Activated T-helper 1 cell treated with anti-CD3 and anti-CD28 coated beads, Interleukin-12 subunit alpha, Interleukin-12 subunit beta, Interleukin-2, Interleukin-4 antibody, amounts not matched to agents 30 ng/mL and 10 ng/mL and 1 ng/mL, durations not matched to agents 14 hours and 24 hours and 36 hours (primary cell): ENCODE measurements at places on chromosomes 1 and 21. TPM values are rescaled to one million over a fixed set of nuclear protein-coding genes. Genes with fewer than 3 reads are reported as not detected.

The UQCRHL gene
- total RNA-seq, result 1.3 and 1.5 TPM in 2 replicates

The HSF2BP gene
- total RNA-seq, result 1.2 TPM in 2 replicates

The ZBTB40 gene
- total RNA-seq, result 19.5 and 20.0 TPM in 2 replicates

- H3K27me3 ChIP-seq, result no peaks in the 10 kb centered on the region
- peaks cover 53% of the 10 kb centered on the region for H3K36me3 ChIP-seq
- peaks cover 44% of the 10 kb centered on the region for H3K4me1 ChIP-seq
- no peak for DNase-seq
Measured at GRCh38 chr1:113792471-113792870, 19.8 kb downstream of the RSBN1 start.

GRCh38 chr1:64062941-64063581, 140.4 kb upstream of the UBE2U start:
- no peak overlapping the region for H3K27ac ChIP-seq
- no peaks in the 10 kb centered on the region for H3K27me3 ChIP-seq
- no peak overlapping the region for H3K4me3 ChIP-seq
- no peak for DNase-seq
- H3K36me3 ChIP-seq, result no peaks in the 10 kb centered on the region

DNA sequence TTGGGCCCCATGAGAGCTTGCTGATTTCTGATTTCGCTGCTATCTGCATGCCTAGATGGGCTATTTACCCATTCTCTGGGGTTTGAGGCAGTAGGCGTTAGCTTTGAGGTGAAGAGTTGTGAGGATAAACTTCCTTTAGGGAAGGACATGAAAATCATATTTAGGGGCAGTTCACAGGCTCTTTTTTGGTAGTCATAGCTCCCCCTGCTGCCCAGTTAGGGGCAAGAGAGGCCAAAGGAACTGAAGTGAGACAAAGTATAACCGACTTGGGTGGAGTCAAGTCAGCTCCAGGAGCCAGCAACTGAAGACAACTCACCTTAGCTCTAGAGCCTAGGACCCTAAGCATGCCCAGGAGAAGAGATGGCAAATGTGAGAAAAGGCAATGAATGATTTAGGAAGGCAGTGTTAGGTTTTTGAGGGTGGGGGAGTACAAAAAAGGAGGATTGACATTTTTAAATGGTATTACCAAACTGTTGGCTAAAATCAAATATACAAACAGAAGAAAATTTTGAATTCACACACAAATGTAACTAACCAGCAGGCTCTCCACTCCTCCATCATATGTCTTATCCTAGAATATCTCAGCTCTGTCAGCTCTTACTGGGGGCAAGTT, 625.2 kb downstream of the LMO4 start:
- peak; percentile 39 for DNase-seq
- no peaks in the 10 kb centered on the region for H3K36me3 ChIP-seq
- H3K4me3 ChIP-seq, result no peak overlapping the region
- no peaks in the 10 kb centered on the region for H3K4me1 ChIP-seq

DNA sequence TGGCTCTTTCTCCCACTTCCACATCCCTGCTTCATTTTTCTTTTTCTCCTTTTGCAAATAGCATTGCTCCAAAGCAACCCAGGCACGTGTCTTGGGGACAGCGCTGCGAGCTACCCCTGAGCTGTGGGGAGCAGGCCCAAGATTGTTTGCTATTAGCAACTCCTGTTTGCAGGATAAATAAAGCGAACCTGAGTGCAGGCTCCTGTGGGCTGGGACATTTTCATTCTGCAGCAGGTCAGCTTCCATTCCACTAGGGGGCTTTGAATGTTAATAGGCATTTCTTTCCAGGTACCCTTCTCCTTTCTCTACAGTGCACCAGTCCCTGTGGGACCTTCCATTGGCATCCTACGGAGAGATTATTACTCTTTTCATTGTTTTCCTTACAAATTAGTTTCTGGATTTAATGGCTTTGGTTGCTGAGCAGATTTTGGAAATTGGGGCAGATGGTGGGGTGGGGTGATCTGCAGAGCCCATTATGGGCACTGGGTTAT, 54.0 kb downstream of the OLFML3 start:
- H3K4me1 ChIP-seq, result no peaks in the 10 kb centered on the region
- H3K4me3 ChIP-seq, result no peak overlapping the region
- no peak overlapping the region for H3K27ac ChIP-seq
- H3K36me3 ChIP-seq, result no peaks in the 10 kb centered on the region
- no peaks in the 10 kb centered on the region for H3K27me3 ChIP-seq
- no peak for DNase-seq

- DNase-seq, result no peak
- peaks cover 45% of the 10 kb centered on the region for H3K36me3 ChIP-seq
- no peak overlapping the region for H3K27ac ChIP-seq
- no peak overlapping the region for H3K4me3 ChIP-seq
Measured at GRCh38 chr1:91745640-91746373, 140.1 kb downstream of the TGFBR3 start.

DNA sequence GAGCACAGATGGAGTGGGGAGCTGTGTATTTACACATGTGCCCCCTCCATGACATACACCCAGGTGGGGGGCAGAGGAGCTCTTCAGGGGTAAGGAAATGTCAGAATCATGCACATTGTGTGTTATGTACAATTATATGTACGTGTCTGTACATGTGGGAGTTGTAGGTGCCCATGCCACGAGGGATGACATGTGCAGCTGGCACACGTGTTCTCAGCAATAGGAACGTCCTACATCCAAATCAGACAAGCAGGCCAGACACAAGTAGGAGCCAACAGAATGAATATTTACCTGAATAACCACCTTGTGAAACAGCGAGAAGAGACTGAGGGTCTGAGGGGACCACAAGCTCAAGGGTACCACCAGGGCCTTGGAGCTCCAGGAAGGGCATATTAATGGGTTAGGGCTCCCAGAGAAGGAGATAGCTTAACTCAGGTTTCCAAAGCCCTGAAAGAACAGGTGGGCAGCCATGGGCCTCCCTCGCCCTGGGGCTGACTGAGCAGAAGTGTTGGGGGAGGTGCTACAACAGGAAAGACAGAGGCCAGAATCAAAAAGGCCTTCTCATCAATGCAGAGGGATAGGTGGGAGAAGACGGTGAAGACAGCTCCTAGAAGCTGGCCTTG, 3.2 kb downstream of the COL16A1 start:
- no peak overlapping the region for H3K4me3 ChIP-seq

DNA sequence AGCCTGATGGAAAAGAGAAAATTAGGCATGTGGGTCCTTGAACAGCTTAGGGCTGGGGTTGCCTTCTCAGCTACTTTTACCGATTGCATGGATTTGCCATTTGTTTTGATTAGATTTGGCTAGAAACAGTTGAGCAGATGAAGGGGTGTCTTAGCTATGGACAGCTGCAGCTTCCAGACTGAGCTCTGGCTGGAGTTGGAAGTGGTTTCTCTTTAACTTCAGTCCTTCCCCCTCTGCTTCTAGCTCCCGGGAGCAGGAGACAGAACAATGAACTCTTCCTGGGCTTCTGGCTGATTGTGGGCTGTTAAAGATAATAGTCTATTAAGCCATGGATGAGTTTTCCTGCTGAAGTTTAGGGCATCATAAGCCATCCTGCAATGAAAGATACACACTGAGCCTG, 50.7 kb downstream of the UBE2T start:
- H3K27ac ChIP-seq, result no peak overlapping the region
- H3K4me3 ChIP-seq, result no peak overlapping the region
- peaks cover 14% of the 10 kb centered on the region for H3K27me3 ChIP-seq

DNA sequence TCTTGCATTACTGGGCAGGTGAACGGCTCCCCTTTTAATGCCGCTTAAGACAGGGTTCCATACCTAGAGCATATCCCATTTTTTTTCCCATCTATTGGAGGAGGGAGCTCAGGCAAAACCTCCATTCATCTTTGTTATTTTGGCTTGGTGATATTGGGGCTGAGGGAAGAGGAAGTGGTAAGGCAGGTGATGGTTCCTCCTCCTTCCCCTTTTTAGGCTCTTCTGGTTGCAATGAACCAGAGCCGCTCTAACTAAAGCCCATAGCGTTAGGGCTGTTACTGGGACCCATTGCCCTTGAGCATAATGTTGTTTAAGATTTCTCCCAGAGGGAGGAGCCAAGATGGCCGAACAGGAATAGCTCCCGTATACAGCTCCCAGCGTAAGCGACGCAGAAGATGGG, 21.1 kb downstream of the PYHIN1 start:
- no peaks in the 10 kb centered on the region for H3K4me1 ChIP-seq
- H3K4me3 ChIP-seq, result no peak overlapping the region
- H3K36me3 ChIP-seq, result peaks cover 39% of the 10 kb centered on the region
- no peak overlapping the region for H3K27ac ChIP-seq
- no peak for DNase-seq
- H3K27me3 ChIP-seq, result no peaks in the 10 kb centered on the region

DNA sequence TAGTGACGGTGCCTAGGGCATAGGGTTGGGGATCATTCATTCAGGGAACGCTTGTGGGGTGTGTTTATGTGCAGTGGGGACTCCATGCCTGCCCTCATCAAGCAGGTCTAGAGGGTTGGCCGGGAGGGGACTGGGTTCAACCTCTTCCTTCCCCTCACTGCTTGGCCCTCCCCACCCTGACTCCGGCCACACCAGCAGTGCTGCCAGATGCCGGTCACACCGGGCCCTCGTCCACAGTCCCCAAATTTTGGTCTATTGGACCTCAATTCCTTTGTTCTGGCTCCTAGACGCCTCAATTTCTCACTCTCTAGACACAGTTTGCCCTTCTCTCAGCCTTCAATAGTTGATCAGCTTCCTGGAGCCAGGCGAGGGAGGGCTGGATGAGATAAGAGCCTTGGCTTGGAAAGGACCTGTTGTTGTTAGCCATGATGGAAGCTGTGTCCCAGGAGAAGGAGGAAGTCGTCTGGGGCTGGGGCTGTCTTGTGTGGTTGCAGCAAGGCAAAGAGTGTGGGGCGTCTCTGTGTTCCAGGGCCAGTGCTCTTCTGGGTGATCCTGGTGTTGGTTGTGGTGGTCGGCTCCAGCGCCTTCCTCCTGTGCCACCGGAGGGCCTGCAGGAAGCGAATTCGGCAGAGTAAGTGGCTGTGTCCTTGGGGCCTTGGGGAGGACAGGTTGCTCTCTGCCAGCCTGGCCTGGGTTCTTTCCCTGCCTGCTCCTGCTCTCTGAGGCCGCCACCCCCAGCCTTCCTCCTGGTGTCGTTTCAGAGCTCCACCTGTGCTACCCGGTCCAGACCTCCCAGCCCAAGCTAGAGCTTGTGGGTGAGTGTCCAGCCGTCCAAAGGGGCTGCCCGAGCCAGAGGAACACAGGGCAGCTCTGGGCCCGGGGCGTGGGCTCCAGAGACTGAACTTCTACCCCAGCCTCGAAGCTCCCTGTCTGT, 41.1 kb upstream of the TNFRSF1B start:
- no peak overlapping the region for H3K4me3 ChIP-seq
- DNase-seq, result no peak
- peaks cover 41% of the 10 kb centered on the region for H3K4me1 ChIP-seq
- peaks cover 10% of the 10 kb centered on the region for H3K36me3 ChIP-seq
- H3K27ac ChIP-seq, result peak overlapping the region; percentile 84

GRCh38 chr1:18962855-18963737, 6.6 kb upstream of the IFFO2 start:
- no peak overlapping the region for H3K4me3 ChIP-seq
- H3K27me3 ChIP-seq, result peaks cover 35% of the 10 kb centered on the region

- no peak overlapping the region for H3K27ac ChIP-seq
- no peak for DNase-seq
- H3K4me1 ChIP-seq, result peaks cover 19% of the 10 kb centered on the region
- peaks cover 5% of the 10 kb centered on the region for H3K36me3 ChIP-seq
- H3K4me3 ChIP-seq, result no peak overlapping the region
Measured at GRCh38 chr1:54335011-54335754, 71.0 kb downstream of the SSBP3 start.

DNA sequence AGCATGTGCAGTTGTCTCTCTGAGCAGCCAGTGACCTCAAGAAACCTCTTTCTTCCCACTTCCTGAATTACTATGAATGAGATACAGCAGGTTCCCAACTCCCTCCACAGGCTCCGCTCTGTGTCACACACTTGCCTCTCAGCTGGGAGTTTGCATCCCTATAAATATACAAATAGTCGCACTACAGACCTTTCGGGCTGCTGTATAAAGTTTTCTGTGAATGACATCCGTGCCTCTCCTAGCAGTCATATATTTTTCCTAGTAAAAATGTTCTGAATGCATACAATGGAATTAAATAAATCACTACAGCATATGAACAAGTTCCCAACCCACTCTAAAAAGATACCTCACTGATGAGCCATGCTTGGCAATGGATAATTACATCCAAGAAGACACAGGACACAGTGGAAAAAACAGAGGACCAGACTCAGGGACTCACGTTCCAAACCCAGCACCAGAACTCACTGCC, 66.8 kb downstream of the CAPZB start:
- DNase-seq, result no peak
- no peak overlapping the region for H3K4me3 ChIP-seq
- H3K4me1 ChIP-seq, result peaks cover 42% of the 10 kb centered on the region
- no peaks in the 10 kb centered on the region for H3K27me3 ChIP-seq
- peaks cover 30% of the 10 kb centered on the region for H3K36me3 ChIP-seq
- peak overlapping the region; percentile 46 for H3K27ac ChIP-seq

DNA sequence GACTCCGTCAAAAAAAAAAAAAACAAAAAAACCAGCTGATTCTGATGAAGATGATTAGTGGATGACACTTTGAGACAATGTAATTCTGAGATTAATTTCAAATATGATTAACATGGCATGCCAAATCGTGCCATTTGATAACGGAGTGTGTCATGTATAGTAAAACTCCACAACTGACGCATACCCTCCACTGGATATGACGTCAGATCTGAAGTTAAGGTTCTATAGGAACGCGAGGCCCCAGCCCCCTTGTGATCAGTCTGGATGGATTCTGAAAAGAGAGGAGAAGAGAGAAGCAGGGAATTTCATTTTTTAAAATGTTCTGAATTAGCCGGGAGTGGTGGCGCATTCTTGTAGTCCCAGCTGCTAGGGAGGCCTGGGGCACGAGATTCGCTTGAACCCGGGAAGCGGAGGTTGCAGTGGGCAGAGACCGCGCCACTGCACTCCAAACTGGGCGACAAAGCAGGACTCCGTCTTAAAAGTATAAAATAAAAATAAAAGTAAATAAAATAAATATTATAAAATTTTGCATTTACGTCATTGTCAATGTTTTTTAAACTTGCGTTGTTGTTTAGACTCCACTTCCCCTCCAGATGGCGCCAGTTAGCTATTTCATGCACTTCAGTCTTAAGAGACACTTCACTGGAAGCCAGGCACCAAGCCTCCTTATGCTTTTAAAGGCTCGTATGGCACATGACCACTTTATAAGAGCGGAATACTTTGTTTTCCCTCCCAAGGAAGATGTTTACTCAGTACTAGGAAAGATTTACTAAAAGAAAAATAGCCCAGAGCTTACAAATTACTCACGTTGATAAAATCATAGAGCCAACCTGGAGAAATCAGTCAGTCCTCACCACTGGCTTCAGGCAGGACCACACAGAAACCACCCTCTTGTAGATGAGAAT, 65.5 kb downstream of the UBE2U start:
- no peaks in the 10 kb centered on the region for H3K4me1 ChIP-seq
- peaks cover 5% of the 10 kb centered on the region for H3K27me3 ChIP-seq
- peak; percentile 25 for DNase-seq
- H3K27ac ChIP-seq, result no peak overlapping the region
